ENCODE measurements at places on chromosomes 16 and 17.

DNA sequence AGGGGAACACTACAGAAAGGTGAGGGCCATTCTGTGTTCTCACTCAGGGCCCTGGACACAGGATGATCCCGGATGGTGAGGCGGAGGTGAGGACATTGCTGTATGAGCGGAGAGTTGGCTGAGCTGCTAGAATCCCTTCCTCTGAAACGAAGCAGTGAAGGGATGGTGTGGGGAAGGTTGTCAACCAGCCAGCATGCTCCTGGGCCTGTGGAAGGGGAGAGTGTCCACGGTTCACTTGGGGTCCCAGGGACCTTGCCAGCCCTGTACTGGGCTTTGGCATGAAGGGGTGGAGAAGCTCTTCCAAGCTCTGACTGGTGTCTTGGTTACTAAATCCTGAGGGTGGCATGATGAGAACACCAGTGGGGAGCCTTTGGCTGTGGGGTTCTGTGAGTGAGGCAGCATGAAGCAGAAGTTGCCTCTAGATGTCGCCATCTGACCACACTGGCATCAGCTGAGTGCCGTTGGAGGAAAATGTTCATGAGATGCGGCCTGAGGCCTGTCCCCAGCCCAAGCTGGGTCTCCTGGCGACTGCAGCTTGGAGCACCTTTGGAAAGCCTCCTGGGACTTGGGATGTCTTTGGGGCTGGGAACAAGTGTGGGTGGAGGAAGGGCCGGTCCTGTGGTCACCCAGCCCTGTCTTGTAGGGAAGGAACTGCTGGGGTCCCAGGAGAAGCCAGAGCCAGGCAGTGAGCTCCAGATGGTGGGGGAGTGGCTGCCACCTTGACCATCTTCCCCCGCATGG lies 14.8 kb downstream of the PDP2 start:
- no peak for DNase-seq

- DNase-seq = no peak
These were observed 13.8 kb upstream of the GFAP start for GRCh38 chr17:44928950-44929720.

GRCh38 chr17:55332296-55333041 lies 67.7 kb downstream of the HLF start:
- DNase-seq = no peak

DNA sequence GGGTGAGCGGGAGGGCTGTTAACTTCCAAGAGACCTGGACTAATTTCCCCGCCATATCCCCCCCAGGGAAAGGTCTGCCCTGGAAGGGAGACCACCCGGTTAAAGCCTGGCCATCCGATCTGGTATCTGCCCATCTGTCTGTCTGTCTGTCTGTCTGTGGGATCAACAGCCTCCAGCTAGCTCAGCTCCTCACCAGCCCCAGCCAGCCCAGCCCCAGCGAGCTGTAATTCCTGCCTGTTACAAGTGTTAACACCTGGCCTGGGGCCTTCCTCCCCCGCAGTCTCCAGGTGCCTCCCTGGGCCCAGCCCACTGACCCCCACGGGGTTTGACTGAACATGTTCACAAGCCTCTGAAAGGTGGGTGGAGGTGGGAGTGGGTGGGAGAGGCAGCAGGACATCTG lies 4.0 kb downstream of the WNT3 start:
- no peak for DNase-seq

- no peak for DNase-seq
These were observed 3.5 kb downstream of the MED1 start for GRCh38 chr17:39447561-39447960.

- no peak for DNase-seq
These were observed 13.2 kb downstream of the TRPV3 start for GRCh38 chr17:3544365-3544764.

DNA sequence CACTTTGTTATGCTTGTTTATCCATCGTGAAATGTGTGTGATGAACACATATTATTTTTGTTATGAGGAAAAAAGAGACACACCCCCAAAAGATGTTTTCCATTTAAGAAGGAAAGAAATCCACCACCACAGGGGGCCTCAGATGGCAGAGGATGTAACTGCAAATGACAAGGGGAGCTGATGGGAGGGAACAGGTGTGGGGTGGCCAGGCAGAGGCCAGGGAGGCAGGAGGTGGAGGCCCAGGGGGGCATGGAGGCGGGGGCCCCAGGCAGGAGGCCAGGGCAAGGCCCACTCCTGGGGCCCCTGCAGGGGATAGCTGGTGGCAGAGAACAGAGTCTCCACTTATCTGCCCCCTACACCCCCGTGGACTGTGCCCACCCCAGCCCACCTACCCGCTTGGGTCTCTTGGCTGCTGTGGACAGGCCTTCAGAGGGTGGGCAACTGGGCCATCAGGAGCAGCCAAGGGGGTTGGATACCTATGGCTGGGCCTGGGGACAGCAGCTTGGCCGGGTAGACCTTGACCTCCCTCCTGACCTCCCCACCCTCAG lies 28.0 kb downstream of the PPL start:
- DNase-seq = no peak

- DNase-seq = no peak
These were observed 55.1 kb upstream of the CLEC3A start for GRCh38 chr16:77967054-77967904.

All from activated gamma-delta T cell (primary cell).